ENCODE measurements at places on chromosomes 2 and 18.
A peak's percentile ranks its signal among the peaks of the same experiment; 100 is the strongest.

DNA sequence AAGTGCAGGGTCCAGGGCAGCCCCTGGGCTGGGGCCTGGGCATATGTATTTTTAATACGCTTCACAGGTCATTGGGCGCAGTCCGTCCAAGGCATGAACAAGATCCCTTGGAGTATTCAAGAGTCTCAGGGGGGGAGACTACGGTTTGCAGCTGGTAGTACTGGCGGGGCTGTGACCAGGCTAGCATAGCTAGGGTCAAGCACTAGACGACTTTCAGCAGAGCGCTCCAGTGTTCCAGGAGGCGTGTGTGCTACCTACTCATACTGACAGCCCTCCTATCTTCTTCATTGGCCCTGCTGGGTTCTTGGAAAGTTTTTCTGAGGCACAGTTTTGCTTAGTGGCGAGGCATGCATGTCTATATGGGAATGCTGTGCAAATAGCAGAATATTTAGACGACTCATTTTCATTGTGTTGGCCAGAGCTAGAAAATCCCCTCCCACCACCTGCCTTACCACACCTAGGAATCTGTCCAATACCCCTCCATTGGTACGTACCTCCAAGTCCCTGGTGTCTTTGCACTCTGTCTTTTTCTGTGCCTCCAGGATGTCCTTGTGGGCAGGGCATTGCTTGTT is 68.2 kb downstream of the GLI2 start:
- DNase-seq: no peak

DNA sequence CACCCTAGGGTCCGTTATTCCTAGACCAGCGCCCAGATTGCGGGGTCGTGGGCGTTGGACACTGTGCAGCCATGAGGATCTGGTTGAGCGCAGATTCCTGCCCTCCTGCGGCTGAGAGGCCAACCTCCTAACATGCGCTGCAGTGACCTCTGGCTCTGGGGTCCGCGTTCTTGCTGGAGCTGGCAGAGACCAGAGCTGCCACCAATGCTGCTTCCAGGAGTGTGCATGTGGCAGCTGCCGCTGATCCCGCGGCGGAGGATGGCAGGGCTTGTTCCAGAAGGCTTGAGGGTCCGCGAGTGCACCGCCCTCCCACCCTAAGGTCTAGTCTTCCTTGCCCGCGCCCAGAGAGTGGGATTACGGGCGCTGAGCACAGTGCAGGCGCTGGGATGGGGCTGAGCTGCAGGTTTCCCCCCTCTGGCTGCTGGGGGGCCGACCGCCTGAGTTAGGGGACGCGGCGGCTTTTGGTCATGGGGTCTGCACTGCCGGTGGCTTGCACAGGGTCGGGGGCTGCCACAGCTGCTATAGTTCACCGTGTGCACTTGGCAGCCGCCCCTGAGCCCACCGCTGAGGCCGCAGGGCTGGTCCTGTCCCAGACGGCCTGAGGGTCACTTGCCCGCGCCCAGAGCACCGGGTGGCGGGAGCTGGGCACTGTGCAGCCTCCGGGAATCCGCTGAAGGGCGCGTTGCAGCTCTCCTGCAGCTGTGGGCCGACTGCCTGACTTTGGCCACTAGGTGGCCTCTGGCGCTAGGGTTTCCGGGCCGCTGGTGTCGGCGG is 145.9 kb downstream of the CCDC74A start:
- DNase-seq: peak; percentile 75

GRCh38 chr2:228065686-228066085 is 115.8 kb downstream of the SPHKAP start:
- DNase-seq: peak; percentile 83

- no peak for DNase-seq
Measured at GRCh38 chr2:172705352-172705751, 30.3 kb upstream of the RAPGEF4 start.

DNA sequence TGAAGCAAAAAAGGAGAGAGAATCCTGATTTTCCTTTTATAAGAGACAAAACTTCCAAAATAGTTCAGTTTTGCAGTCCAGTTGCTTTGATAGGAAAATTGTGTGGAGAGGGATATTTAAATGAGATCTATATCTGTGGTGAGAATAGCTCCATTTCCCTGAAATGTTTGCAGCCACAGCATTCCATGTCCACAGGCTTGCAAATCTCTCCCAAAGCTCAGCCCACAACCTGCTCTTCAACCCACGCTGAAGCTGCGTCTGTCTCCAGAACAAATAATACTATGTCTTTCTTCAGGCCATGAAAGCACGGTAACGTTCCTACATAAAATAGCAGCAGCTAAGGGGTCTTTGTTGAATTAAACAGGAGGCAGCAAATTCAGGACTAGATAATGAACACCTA is 31.8 kb downstream of the TMEM17 start:
- DNase-seq: no peak

Data from RPMI7951 (cell line).